ENCODE measurements at places on chromosomes 6 and 20.

DNA sequence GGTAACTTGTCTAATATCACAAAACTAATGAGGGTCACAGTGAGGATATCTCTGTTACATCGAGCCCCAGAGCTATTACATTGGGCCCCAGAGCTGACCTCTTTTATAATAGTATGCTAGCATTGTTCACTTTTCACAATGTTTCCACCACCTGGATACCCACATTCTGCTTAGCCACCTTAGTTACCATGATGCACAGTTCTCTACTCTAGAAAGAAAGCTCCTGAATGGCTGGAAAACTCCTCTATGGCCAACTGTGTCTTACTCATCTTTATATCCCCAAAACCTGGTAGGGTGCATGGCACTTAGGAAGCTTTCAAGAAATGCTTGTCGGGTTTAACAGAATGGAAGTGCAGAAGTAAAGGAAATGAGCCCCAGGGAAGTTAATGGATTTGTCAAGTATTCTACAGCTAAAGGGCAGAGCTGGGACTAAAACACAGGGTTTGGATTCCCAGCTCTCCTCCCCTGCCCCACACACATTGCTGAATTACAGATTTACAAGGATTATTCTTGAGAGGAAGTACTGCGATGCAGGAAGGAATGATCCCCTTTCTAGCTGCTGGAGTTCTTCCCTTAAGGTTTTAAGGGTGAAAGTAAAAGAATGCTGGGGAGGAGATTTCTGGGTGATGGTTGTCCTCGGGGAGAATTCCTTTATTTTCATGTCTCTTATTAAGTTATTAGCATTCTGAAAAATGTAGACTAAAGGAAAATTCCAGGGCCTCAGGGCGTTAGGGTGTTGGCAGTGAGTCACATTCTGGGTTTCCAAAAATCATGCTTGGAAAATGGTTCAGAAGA is 16.1 kb upstream of the HINT3 start:
- DNase-seq: no peak

- peak; percentile 87 for DNase-seq
These were observed at the start of gene CNKSR3 for GRCh38 chr6:154510144-154510905. Gene CNKSR3, minus strand, starts transcription at chr6:154510685. Its CDS starts 571 bp downstream, at chr6:154510114.

DNA sequence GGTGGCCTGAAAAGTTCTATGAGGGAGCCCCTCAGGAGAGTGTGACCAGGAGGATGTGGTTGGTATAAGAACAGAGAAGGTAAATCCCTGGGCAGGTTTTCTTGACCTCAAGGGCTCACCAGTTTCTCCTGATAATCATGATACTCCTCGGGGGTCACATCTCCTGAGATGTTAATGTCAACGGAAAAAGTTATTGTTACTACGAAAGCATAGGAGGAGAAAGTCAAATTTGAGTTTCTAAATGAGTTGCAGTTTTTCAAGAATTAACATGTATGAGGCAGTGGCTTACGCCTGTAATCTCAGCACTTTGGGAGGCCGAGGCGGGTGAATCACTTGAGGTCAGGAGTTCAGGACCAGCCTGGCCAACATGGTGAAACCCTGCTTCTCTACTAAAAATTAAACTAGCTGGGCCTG is 23.4 kb downstream of the MGME1 start:
- DNase-seq: no peak

DNA sequence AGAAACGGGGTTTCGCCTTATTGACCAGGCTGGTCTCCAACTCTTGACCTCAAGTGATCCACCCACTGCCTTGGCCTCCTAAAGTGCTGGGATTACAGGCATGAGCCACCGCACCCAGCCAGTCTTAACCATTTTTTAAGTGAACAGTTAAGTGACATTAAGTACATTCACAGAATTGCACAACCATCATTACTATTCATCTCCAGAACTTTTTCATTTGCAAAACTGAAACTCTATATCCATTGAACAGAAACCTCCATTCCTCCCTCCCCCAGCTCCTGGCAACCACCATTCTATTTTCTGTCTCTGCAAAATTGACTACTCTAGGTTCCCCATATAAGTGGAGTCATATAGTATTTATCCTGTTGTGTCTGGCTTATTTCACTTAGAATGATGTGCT is 59.7 kb downstream of the PLCB4 start:
- no peak for DNase-seq

DNA sequence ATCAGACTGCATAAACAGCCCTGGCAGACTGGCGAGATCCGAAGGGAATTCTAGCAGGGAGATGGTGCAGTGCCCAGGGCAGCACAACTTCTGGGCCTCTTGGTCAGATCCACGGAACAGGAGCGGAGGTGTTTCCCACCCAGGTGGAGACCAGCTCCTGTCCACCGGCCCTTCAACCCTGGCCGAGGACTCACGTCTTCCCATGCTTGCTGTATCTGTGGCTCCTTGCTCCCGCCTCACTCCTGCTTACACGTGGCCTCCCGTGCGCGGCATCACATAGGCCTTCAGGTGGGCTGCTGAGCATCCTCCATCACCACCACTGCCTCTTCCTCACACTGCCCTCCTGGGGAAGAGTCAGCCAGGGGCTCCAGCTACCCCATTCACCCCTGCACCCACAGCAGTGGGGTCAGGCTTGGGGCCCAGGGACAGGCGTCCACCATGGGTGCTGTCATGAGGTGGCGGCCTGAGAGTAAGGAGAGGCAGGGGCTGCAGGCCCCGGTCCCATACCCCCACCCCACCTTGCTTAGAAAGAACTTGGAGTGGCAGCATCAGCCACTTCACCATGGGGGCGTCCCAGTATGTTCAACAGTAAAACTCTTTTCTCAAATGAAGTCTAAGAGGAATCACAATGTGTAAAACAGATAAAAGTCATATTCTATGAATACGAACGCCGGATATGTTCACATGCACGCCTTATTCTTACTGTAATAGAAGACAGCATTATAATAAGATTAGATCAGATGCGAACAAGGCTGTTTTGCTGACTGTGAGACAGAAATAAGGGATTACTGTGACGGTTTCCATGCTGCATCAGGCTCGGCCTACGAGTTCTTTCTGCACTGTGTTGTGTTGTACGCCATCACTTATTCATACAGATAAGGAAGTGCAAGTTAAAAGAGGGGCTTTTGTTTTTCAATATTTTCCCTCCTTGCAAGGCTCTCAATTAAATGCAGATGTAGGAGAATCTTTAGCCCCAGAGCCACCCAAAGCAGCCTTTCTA is 165.4 kb downstream of the GRM4 start:
- no peak for DNase-seq

Measured in right renal cortex interstitium (tissue), 3 donors.